ENCODE measurements at places on chromosomes 16 and 17.

DNA sequence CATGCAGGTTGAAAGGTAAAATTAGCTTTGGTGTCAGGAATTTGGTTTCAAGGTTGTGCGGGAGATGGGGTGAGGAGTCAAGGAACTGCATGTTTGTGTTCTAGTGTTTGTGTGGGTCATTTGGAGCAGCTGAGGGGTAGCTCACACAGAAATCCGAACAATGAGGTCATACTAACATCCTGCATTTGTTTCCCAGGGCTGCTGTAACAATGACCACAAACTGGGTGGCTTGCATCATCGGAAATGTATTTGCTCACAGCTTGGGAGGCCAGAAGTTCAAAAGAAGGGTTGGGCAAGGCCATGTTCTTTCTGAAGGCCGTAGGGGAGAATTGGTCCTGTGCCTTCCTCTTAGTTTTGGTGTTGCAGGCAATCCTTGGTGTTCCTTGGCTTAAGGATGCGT, 287.4 kb downstream of the HAPSTR1 start:
- DNase-seq, result no peak

DNA sequence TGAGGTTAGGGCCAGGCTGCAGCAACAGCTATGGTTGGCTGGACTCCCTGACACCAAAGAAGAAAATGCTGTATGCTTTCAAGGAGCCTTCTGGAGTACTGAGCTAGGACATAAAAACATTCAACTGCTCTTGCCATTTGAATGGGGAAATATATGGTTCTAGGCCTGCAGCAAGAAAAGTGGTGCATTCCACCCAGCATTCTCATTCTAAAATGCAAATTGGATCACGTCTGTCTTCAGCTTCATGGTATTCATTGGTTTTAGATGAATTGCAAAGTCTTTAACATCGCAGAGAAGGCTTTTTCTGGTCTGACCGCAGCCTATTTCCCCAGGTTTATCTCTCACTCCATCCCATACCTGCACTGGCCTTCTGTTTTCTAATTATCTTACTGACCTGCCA, 27.1 kb upstream of the SOX9 start:
- no peak for DNase-seq

DNA sequence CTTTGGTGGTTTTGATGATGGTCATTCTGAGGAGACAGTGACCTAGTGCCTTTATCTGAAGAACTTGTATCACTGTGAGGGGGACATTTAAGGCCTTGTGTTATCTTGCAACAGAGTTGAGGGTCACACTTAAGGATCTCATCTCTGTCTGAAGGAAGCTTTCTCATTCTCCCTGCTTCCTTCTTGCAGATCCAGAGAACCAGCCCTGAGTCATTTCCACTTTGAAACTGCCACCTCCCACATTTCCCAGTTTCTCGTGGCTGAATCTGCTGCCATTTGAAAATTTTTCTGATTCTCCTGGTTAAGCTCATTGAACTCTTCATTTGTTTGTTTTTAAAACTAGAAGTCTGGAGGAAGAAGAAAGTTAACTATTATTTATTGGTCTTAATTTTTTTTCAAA, 190.2 kb upstream of the CDH11 start:
- no peak for DNase-seq

- no peak for DNase-seq
Measured at GRCh38 chr16:11554053-11554452, 32.7 kb downstream of the LITAF start.

- peak; percentile 38 for DNase-seq
Measured at GRCh38 chr16:78796221-78796866, 696.9 kb downstream of the WWOX start.

GRCh38 chr17:72439893-72440502, 319.2 kb downstream of the SOX9 start:
- no peak for DNase-seq

DNA sequence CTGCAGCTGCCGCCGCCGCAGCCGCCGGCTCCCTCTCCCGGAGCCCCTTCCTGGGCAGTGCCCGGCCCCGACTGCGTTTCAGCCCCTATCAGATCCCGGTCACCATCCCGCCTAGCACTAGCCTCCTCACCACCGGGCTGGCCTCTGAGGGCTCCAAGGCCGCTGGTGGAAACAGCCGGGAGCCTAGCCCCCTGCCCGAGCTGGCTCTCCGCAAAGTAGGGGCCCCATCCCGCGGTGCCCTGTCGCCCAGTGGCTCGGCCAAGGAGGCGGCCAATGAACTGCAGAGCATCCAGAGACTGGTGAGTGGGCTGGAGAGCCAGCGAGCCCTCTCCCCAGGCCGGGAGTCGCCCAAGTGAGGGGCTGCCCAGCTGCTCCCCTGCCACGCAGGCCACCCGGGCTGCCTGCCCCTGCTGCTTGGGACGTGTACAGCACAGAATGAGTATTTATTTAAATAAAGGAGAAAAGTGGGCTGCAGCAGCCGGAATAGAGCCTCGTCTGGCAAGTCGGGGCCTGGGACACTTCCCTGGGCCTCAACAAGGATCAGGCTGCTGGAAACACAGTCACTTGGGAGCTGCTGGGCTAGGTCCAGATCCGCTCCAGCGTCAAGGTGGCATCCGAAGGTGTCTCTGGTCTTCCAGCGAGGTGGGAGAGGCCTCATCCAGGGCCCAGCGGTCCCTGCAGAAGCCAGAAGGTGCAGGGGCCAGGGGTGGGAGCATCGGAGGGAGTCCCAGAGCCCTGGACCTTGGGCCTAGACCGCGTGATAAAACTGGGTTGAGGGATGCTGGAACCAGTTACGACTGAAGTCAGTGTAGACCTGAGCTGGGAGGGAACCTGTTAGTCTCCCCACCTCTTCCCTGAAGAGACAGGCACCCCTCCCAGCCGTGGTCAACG, 8.8 kb downstream of the TBX2 start:
- peak; percentile 64 for DNase-seq

GRCh38 chr16:2610781-2611498, 71.4 kb upstream of the KCTD5 start:
- no peak for DNase-seq

DNA sequence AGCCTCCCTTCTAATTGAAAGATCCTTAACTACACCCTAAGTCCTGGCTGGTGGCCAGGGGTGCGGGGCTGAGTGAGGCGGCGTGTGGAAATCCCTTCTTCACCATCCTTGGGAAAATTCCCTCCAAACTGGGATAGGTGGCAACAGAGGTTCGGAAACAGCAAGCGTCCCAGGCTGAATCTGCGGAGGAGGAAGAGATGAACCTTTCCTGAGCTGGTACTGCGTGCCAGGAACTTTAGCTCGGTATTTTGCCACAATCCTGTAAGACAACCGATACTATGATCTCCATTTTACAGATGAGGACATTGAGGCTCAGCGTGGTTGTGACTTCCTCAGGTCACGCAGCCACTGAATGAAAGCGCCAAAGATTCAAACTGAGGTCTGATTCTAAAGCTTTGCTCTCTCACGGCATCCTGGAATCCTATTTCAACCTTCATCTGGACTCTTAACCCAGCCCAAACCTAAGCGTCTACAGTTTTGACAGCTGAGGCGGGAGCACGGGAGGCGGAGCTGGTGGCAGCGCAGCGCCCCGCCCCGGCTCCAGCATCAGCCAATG, 583 bp upstream of the CYLD start:
- no peak for DNase-seq

GRCh38 chr17:50818921-50819657, 16.3 kb upstream of the WFIKKN2 start:
- no peak for DNase-seq

DNA sequence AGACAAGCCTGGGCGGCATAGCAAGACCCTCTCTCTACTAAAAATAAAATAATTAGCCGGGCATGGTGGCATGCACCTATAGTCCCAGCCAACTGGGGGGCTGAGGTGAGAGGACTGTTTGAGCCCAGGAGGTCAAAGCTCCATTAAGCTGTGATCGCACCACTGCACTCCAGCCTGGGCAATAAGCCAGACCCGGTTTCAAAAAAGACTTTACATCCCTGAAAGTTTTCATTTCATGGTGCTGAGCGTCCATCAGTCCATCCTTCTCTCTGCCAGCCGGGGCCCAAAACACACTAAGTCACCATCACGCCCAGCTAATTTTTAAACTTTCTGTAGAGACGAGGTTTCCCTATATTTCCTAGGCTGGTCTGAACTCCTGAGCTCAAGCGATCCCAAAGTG, 10.6 kb downstream of the RAB40B start:
- DNase-seq, result no peak

DNA sequence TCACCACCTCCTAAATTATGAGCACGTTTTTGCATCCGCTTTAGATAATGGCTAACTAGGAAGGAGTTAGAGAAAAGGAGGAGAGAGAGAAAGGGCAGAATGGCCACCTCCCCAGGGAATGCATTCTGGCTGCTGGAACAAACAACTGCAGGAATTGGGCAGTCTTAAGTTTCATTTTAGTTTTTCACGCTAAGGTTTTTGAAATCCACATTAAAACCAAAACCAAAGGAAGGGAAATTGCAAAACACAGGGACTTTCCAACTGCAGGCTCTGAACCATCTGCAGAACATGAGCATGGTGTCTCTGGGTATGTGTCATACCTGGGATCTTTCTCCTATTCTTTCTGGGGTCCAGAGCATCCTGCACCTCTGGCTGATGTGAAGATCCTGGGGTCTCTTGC, 12.1 kb upstream of the CCL8 start:
- no peak for DNase-seq

DNA sequence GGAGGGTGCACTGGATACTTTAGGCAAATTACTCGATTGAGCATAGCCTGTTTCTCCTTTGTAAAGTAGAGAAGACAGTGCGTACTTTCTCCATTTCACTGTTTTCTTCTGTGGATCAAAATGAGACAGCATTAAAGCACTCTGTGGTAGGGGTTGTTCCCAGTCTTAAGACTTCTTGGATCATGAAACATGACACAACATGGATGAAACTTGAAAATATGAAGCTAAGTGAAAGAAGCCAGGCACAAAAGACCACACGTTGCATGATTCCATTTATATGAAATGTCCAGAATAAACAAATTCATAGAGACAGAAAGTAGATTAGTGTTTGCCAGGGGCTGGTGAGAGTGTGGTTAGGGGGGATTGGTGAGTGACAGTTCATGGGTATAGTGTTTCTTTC, 61.8 kb upstream of the MED9 start:
- no peak for DNase-seq

DNA sequence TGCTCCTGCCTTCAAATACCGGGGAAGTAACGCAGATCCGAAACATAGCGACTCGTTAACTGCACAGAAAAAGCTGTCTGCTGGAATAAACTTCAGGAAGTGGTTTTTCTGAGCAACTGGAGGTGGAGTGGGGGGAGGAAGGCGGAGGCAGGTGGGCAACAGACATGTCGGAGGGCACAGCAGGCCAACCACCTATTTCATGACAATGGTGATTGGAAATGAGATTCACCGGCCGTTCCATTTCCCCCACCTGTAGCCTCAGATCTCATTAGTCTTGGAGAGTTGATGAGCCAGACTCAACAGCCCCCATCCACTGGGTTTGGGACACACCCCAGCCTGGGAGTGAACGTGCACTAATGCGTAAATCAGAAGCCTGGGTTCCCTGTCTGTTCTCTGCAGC, 7.7 kb upstream of the PECAM1 start:
- DNase-seq, result no peak

- DNase-seq, result no peak
Measured at GRCh38 chr17:42406615-42407288, 16.3 kb downstream of the CAVIN1 start.

- no peak for DNase-seq
Measured at GRCh38 chr17:40791111-40791510, 8.6 kb downstream of the KRT28 start.

- DNase-seq, result no peak
Measured at GRCh38 chr16:59864981-59865666, 1131.0 kb upstream of the GOT2 start.

- DNase-seq, result no peak
Measured at GRCh38 chr17:51995797-51996403, 162.6 kb downstream of the CA10 start.

DNA sequence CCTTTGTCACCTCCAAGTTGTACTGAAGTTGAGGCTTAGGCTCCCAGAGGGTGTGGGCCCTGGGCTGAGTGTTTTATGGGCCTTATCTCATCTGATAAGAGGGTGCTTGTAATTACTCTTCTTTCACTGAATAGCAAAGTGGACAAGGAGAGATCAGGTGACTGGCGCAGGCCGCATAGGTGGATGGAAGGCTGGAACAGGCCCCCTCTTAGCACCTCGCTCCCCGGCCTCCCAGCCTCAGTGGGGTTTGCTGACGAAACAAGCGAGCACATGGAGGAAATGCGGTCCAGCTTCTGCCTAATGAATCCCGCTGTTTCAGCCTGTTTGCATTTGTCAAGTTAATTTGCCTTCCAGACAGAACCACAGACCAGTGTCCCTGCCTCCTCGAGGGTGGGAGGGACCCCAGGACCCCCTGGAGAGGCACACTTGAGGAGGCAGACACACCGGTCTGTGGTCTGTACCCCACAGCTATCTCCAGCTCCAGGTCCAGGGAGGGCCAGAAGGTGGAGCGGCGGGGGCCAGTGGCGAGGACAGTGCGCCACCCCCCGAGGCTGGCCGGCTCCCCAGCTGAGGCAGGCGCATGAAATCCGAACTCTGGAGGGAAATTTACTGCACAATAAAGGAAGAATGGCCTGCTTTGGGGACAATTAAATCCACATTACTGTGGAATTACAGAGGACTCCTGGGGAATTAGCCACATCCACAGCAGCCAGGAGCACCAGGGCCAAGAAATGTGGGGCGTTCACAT, 123.4 kb downstream of the NTN1 start:
- DNase-seq, result no peak

- no peak for DNase-seq
Measured at GRCh38 chr16:85286066-85286831, 174.0 kb upstream of the CIBAR2 start.

GRCh38 chr16:73032541-73033270, 15.2 kb downstream of the ZFHX3 start:
- DNase-seq, result peak; percentile 74

DNA sequence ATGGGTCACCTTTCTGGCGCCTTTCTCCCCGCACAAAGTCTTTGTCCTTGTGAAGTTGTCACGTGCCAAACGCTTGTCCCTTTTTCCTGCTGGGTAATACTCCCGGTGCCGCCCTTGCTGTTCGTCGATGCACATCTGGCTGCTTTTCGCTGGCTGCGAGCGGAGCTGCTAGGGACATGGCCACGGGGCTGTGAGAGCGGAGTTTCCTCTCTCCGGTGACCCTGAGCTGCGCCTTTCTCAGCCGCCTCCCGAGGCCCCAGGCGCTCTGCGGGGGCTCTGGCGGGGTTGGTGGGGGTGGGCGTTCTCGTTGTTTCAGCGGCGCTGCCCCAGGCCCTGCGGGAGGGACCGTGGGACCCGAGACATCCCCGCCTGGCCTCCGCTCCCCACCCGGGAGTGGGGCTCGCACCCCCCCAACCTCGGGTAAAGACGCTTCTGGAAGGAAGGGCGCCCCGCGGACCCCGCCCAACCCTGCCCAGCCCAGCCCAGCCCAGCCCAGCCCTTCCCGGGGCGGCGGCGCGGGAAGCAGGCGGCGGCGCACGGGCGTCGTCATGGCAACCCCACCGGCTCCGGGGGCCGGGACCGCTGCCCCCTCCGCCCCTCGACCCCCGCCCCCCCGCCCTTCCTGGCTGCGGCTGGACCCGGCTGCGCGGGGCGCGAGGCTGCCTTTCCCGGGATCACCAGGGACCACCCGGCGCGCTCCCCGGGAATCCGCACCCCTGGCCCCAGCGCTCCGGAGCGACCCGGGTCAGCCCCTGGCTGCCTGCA, 12.3 kb downstream of the CHMP6 start:
- DNase-seq, result no peak

- no peak for DNase-seq
Measured at GRCh38 chr17:2262135-2262587, 41.4 kb downstream of the SMG6 start.

Measured in H1 (cell line).